T-helper 2 cell (primary cell): ENCODE measurements at places on chromosomes 11 and 22.

DNA sequence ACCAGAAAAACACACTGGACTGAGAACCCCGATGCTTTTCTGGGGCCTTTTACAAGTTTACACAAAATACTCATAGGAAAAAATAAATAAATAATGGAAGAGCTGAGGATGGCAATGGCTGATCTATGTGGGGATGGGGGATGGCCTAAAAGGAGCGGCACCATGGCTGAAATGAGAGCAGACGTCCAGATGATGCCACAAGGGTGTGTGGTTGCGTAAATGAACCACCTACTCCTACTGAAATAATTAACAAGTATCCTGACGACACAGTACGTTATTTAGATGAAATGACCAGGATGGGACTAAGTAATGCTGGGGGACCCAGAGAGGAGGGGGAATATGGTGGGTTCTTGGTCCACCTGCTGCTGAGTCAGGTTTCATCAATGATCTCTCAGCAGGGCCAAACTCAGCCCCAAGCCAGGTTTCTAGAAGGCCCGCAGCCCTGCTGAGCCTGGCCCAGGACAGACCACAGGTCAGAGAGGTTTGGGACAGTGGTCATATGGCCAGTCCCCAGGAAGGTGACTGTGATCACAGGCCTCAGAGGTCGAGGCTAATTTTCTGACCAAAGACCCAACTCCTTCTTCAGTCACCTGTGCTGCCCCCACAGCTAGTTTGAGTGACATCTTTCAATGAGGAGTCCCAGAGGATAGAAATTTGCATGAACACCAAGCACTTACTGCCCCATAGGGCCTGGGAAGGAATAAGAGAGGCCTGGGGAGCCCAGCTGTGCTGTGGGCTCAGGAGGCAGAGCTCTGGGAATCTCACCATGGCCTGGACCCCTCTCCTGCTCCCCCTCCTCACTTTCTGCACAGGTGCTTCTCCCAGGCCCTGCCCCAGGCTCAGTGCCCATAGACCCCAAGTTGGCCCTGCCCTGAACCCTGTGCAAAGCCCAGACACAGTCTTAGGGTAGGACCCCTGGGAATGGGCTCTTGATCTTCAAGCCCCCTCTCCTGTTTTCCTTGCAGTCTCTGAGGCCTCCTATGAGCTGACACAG lies 76.3 kb upstream of the IGLL5 start:
- no peak for DNase-seq

DNA sequence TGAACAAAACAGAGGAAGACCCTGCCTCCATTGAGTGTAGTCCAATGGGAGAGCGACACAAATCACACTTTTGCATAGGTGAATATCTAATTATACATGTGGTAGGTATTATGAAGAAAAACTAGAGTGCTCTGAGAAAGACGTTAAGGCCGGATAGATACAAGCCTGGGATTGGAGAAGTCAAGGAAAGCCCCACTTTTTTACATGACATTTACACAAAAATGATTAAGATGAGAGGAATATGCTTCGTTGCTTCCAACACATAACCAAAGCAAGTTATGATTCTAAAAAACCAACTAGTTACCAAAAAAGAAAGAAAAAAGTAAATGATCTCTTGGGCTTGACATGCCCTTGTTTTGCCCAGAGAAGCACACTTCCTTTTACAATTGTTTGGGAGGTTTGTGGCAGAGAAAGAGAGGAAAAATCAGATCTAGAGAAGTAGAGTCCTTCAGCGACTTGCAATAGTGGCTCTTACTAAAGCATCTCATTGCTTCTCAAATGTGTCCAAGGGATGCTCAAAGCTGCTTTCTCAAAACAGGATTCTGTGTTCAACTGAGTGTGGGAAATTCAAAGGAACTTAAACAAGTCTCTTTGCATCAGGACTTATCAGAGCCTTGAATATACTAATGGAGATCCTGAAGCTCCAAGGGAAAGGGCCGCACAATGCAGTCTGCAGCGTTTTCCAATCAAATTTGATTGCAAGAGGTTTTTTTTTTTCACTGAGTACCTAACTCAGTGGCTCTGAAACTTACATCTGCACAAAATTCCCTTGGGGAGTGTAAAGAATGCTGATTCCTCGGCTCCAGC lies 38.8 kb downstream of the FLI1 start:
- no peak for DNase-seq

DNA sequence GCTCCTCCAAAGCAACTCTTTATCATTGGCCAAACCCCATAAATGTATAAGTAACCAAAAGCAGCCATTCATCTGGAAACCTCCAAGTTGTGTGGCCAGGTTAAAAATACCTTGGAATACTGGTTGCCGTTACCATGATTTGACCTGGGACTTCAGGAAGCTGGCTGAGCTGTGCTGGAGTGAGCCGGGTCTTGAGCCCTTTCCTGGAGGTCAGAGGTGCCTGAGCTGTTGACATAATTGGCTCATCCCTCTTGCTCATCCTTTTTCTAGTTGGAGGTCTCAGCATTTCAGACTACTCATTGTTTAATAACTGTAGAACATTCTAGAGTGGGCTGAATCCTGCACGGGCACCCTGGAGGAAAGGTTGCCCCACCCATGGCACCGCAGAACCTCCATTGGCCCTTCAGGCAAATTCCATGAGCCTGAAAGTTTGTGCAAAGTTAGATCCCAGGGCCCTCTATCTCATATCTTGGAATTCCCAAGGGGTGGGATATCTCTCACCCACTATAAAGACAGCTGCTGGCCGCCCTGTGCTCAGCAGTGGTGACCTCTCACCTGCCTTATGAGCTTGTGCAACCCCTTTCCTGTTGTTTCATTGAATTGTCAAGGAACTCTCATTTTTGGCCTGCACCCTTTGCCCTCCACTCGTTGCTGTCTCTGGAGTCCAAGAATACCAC lies 77.0 kb downstream of the C22orf31 start:
- DNase-seq, result no peak

GRCh38 chr11:201966-202365 lies 5.2 kb downstream of the BET1L start:
- DNase-seq, result peak; percentile 26
